Forelimb muscle (tissue), 1 donor: ENCODE measurements at places on chromosomes 12 and 14. TPM values are rescaled to one million over a fixed set of nuclear protein-coding genes. Genes with fewer than 3 reads are reported as not detected.

The CFAP54 gene
- polyA plus RNA-seq, result 0.18 TPM

The HOXC13 gene
- polyA plus RNA-seq, result not detected

DNA sequence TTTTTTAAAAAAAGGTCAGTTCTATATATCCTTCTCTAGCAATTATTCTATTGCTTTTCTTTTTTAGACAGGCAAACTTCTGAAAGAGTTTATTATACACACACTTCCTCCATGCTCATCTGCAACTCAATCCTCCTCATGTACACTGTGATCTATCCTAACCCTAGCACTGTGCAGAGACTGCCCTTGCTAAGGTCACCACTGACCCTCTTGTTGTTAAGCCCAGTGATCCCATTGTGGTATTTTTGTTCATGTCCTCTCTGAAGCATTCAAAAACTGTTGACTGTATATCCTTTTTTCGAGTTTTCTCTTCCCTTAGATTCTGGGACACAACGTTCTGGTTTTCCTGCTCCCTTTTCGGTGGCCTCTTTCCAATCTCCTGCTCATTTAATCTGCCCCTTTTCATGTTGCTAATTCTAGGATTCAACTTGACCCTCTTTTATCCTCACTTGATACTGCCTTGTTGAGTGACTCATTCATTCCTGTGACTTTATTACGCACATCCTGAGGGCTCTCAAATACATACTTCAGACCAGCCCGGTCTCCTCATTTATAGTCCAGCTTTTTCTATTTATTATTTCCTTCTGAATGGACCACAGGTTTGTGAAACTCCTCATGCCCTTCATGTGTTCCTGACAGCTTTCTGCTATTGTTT, 53.9 kb upstream of the PTPRB start:
- no peak for DNase-seq

DNA sequence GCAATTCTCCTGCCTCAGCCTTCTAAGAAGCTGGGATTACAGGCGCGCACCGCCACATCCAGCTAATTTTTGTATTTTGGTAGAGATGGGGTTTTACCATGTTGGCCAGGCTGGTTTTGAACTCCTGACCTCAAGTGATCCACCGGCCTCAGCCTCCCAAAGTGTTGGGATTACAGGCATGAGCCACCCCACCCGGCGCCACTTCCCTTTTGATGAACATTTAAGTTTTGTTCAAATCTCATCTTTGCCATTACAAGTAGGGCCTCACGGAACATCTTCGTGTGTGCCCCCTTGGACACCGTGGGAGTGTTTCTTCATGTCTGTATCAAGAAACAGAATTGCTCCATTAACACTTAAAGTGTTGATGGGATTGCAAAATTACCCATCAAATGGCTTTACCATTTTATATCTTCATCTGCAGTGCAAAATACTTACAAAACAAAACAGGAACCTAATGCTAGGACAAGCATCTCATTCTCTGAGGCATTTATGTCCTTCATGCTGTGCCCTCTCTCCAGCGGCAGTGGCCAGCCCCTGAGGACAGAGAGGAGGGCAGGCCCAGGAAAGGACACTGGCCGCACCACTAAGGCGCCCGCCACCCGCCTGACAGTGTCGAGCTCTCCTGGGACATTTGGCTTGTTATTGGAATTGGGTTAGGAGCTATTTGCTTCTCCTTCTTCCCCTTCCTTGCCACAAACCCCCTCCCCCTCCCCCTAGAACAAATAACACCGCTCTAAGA, 61.7 kb downstream of the RFX4 start:
- DNase-seq, result no peak

DNA sequence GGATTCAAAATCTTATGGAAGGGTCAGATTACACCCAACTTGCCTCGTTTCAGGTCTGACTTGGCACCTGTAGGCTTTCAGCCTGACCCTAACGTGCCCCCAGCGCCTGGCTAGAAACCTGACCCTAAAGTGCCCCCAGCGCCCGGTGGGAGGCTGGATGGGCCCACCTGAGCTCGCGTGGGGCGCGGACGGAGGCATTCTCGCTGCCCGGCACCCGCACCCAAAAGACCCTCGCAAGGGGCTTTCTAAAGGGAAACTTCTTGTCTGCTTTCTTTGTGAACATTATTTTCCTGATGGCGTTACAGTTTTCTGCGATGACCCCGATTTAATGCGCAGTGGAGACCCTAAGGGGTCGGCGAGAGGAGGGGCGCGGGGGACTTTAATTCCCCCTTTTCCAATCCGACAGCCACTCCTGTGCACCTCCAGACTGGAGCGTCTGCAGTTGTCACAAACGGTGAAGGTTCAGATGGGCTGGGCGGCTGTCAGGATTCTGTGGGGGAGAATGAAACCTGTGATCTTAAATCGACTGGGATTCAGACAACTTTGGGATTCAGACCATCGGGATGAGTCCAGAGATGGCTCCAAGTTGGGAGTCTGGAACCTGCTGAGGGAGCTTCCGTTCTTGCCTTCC, 751 bp upstream of the HRK start:
- no peak for DNase-seq
